Lung (tissue), 17 donors: ENCODE measurements at places on chromosomes 1 and 21.

DNA sequence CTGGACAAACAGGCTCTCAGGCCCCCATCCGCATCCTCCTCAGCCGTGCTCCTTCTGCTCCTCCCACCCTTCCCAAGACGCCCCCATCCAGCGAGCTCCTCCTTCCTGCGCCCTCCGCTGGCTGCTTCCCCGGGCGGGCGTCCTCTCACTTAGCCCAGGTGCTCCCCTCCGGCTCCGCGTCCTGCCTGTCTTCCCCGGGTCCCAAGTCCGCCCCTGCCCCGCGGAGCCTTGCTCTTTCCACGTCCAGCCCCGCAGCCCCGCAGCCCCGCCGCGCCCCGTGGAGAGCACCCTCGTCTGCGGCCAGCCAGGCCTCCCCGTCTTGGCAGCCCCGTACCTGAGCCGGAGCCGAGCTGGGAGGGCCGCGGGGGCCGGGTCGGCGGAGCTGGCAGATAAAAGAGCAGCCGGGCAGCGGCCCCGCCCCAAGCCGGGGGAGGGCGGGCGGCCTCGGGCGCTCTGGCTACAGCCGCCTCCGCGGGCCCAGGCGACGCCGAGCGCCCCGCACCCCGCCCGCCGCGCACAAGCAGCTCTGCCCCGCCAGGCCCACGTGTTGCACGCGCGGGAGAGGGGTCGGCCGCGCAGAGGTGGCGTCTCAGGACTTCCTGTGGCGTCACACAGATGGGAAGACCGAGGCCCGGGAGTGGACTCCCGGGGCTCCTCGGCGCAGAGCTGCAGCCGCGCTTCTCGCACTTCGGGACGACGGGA lies at the start of gene PAQR7:
PAQR7 (minus strand) TSS at position 555 of the 702 bp plus-strand sequence. CDS start 11,869 bp downstream, outside the sequence.
- H3K27me3 ChIP-seq, result no peaks in the 10 kb centered on the region
- H3K36me3 ChIP-seq, result no peaks in the 10 kb centered on the region
- peaks cover 8% of the 10 kb centered on the region for H3K4me1 ChIP-seq
- peak; percentile 93 for DNase-seq

- no peaks in the 10 kb centered on the region for H3K36me3 ChIP-seq
- no peak overlapping the region for H3K27ac ChIP-seq
- H3K4me3 ChIP-seq, result no peak overlapping the region
- peaks cover 3% of the 10 kb centered on the region for H3K27me3 ChIP-seq
- peak; percentile 13 for DNase-seq
Measured at GRCh38 chr21:45013260-45013841, 61.0 kb upstream of the ADARB1 start.

DNA sequence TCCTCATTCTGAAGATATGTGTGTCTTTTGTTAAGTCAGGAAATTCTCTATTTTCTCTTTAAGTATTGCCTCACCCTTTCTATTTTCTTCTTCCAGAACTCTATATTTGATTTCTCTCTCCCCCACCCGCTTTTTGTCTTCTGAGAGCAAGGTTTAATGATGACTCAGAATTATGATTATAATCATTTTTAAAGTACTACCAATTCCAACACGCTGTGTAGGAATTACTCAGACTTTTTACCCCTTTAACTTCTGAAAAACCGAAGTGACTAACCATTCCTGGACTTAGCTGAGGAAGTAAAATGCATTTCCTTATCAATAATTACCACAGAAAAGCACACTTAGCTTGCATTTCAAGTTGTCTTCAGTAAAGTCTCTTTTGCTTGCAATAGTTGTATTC lies 20.8 kb upstream of the SCYL3 start:
- no peak for DNase-seq
- no peaks in the 10 kb centered on the region for H3K27me3 ChIP-seq
- H3K27ac ChIP-seq, result no peak overlapping the region
- H3K4me1 ChIP-seq, result no peaks in the 10 kb centered on the region
- no peak overlapping the region for H3K4me3 ChIP-seq
- no peaks in the 10 kb centered on the region for H3K36me3 ChIP-seq

DNA sequence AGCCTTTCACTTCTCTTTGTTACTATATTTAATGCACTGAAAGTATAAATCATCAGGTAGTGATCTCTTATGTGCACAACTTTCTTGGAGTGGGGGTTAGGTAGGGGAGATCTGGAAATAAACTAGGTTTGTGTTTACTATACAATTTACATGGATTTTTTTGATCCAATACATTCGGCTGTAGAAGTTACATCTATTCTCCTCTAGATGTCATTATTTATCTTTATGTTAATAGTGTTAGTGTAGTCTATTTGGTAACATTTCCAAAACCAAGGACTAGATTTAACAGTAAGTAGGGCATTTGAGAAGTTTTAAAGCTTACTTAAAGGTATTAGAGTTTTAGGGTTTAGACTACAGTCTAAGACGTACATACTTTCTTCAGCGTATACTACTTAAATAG lies 5.4 kb downstream of the VPS45 start:
- H3K36me3 ChIP-seq, result peaks cover 34% of the 10 kb centered on the region
- no peaks in the 10 kb centered on the region for H3K27me3 ChIP-seq
- DNase-seq, result peak; percentile 47

- H3K4me3 ChIP-seq, result no peak overlapping the region
- H3K4me1 ChIP-seq, result peaks cover 15% of the 10 kb centered on the region
- H3K27me3 ChIP-seq, result no peaks in the 10 kb centered on the region
- H3K36me3 ChIP-seq, result peaks cover 4% of the 10 kb centered on the region
Measured at GRCh38 chr1:10057796-10058195, 25.0 kb downstream of the UBE4B start.

DNA sequence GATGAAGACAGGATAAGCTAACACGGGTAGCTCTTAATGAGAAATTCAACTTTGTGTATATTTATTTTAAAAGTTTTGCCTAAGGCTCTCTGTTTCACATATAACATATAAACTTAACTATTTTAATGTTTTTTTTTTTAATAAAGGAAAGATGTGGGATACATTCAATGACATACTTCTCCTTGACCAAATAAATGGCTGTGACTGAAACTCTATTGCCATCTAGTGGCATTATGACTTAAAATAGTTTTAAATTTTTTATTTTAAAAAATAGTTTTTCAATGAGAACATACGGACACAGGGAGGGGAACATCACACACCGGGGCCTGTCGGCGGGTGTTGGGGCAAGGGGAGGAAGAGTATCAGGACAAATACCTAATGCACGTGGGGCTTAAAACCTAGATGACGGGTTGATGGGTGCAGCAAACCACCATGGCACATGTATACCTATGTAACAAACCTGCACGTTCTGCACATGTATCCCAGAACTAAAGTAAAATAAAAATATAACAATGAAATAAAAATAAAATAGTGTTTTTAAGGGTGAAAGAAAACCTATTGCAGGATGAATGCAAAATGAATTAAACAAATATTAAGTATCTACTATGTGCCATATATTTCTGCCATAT lies 83.4 kb downstream of the LYST start:
- no peak overlapping the region for H3K4me3 ChIP-seq
- H3K27ac ChIP-seq, result no peak overlapping the region
- H3K27me3 ChIP-seq, result no peaks in the 10 kb centered on the region
- H3K4me1 ChIP-seq, result no peaks in the 10 kb centered on the region

DNA sequence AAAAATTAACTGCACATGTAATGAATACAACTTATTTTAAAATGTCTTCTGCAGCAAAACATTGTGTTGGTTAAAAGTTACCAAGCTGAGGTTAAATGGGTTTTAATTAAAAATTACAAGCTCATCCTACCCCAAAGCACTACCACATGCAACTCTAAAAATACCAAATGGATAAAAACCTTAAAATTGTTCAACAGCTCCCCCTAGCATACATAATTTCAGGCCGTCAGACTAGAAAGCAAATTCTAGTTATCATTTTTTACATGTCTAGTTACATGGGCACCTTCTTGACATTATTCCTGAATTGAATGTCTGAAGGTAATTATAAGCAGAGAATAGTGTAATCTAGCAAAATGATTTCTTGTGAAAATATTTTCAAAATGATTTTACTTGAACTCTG lies 176.5 kb downstream of the C1orf21 start:
- no peak overlapping the region for H3K27ac ChIP-seq
- H3K4me3 ChIP-seq, result no peak overlapping the region
- no peaks in the 10 kb centered on the region for H3K27me3 ChIP-seq
- DNase-seq, result peak; percentile 74

GRCh38 chr1:13801655-13802486 lies 101.9 kb downstream of the PRDM2 start:
- no peaks in the 10 kb centered on the region for H3K27me3 ChIP-seq
- peaks cover 5% of the 10 kb centered on the region for H3K4me1 ChIP-seq
- H3K27ac ChIP-seq, result no peak overlapping the region

GRCh38 chr21:33587792-33588484 lies 546 bp downstream of the DONSON start:
- H3K27ac ChIP-seq, result peak overlapping the region; percentile 97
- H3K4me3 ChIP-seq, result peak overlapping the region; percentile 76

DNA sequence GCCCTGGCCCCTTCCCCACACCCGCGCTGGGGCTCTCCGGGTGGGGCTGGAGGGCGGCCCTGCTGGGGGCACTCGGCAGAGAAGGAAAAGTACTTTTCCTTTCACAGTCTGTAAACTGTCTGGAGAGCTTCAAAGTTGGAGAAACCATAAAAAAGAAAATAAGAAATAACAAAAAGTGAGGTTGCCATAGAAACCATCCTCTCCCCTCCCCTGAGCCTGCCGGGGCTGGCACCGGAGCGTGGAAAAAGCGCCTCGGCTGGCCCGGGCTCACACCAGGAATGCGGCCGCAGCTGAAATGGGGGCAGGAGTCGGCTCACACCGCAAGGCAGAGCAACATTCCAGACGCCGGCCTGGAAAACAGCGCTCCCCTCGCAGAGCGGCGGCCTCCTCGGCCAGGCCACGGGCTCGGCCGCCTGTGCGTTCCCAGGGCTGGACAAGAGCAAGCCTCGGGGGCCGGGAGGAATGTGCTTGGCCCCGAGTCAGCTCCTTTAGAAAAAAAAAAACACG lies 69.2 kb downstream of the MORN1 start:
- peak; percentile 94 for DNase-seq
- peak overlapping the region; percentile 7 for H3K27ac ChIP-seq
- H3K36me3 ChIP-seq, result no peaks in the 10 kb centered on the region

DNA sequence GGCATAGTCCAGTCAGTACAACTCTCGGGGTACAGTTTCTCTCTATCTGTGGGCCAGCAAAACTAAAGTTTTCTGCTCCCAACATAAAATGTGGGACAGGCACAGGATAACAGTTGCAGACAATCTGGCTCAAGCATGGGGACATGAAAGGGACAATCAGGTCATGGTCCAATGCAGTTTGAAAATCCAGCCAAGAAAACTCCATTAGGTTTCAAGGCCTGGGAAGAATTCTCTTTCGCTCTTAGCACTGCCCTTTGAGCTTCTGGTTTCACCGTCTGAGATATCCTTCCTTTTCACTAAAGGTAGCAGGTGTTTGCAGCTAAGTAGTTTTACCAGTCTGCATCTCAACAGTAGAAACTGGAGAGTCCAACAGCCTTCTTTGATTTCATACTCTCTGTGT lies 21.1 kb upstream of the IL22RA1 start:
- no peaks in the 10 kb centered on the region for H3K4me1 ChIP-seq
- H3K27ac ChIP-seq, result no peak overlapping the region
- no peaks in the 10 kb centered on the region for H3K27me3 ChIP-seq

DNA sequence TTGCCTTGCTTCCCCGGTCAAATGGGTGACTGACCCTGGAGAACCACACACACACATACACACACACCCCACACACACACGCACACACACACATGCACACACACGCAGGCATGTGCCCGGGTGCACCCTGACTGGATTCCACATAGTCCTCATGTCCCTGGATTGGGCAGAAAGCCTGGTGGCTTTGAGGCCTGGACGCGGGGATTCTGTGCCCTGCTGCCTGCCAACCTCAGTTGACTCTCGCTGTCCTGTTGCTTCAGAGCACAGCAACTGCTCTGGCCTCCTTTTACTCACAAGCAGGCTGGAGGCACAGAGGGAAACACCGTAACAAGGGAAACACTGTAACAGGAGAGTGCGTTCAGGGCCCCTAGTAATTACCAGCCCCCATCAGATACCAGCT lies 6.4 kb downstream of the RORC start:
- DNase-seq, result peak; percentile 12
- no peaks in the 10 kb centered on the region for H3K27me3 ChIP-seq
- H3K4me1 ChIP-seq, result no peaks in the 10 kb centered on the region

- H3K36me3 ChIP-seq, result no peaks in the 10 kb centered on the region
- H3K27me3 ChIP-seq, result no peaks in the 10 kb centered on the region
- H3K27ac ChIP-seq, result no peak overlapping the region
- no peak for DNase-seq
Measured at GRCh38 chr1:4005431-4005830, 105.4 kb upstream of the C1orf174 start.

GRCh38 chr1:48645883-48646282 lies 130.8 kb downstream of the BEND5 start:
- H3K27ac ChIP-seq, result no peak overlapping the region
- no peaks in the 10 kb centered on the region for H3K4me1 ChIP-seq
- no peak for DNase-seq
- no peaks in the 10 kb centered on the region for H3K27me3 ChIP-seq

GRCh38 chr1:3271866-3272265 lies 182.6 kb upstream of the ARHGEF16 start:
- no peak overlapping the region for H3K4me3 ChIP-seq
- no peaks in the 10 kb centered on the region for H3K27me3 ChIP-seq
- DNase-seq, result no peak
- no peaks in the 10 kb centered on the region for H3K36me3 ChIP-seq
- no peaks in the 10 kb centered on the region for H3K4me1 ChIP-seq

GRCh38 chr1:178341261-178341956 lies 155.4 kb downstream of the CLEC20A start:
- no peaks in the 10 kb centered on the region for H3K36me3 ChIP-seq
- peaks cover 23% of the 10 kb centered on the region for H3K4me1 ChIP-seq
- H3K27ac ChIP-seq, result peak overlapping the region; percentile 20
- peak; percentile 87 for DNase-seq
- no peaks in the 10 kb centered on the region for H3K27me3 ChIP-seq

DNA sequence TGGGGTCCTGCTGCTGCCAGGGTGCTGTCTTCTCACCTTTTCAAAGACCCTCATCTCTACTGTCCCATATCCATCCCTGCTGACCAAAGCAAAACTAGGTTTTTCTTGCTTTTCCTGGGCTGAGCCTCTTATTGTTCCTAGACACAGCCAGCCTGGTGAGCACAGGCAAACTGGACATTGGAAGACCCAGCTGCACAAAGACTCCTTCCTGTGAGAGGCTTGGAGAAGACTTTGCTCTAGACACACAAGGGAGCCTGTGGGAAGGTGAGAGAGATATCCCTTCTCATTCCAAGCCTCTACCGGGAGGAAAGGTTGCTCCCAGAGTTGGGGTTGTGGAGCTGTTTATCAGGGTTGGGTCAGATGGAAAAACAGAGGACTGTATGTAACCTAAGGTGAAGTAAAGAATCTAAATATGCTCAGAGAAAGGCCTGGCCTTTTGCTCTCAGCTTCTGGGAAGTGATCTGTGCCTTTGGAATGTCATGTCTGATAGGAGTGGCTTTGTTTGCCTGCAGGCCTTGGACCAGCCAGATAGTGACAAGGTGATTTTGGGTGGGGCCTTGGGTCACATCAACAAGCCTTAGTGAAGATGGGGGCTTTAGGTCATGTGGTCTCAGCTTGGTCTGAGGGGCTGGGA lies 87.6 kb upstream of the RUNX1 start:
- no peaks in the 10 kb centered on the region for H3K27me3 ChIP-seq
- no peaks in the 10 kb centered on the region for H3K4me1 ChIP-seq
- no peak for DNase-seq
- H3K36me3 ChIP-seq, result no peaks in the 10 kb centered on the region
- H3K4me3 ChIP-seq, result no peak overlapping the region
- H3K27ac ChIP-seq, result no peak overlapping the region
